Activated gamma-delta T cell (primary cell): ENCODE measurements at places on chromosomes 6 and 20.

GRCh38 chr20:371755-372542 lies 8.6 kb upstream of the TRIB3 start:
- DNase-seq: no peak

DNA sequence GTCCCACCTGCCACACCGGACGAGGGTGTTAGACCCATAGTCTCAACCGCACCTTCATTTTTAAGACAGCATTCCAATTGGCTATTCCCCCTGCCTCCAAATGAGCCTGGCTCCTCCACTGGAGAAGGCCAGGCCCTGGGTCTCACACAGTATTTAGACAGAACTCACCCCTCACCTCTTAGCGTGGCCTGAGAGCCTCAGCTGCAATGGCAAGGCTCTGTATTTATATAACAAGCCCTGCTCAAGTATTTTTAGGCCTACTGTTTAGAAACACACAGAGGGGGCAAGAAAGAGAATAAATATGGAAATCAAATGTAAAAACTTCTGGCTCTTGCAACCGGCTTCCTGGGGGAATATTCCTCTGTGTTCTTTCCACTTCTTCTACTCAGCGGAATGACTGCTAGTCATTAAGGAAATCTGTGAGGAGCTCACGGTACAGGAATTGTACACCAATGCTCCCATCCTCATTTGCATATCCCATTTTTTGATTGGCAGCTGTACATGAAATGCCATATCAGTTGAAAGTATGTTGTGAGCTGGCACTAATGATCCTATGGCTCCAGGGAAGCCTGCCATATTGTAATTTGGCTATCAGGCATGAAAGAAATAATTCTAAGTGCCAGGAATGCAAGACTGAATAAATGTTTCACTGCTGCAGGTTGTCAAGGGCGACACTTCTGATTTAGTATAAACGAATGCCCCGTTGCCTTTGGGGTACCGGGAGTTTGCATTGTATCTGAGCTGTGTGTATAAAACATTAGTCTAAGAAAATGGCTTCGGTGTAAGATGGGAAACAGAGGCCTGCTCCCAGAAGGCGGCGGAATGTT lies 207.5 kb downstream of the ZNF217 start:
- no peak for DNase-seq

- no peak for DNase-seq
Measured at GRCh38 chr20:61263084-61263695, 11.1 kb downstream of the CDH4 start.

DNA sequence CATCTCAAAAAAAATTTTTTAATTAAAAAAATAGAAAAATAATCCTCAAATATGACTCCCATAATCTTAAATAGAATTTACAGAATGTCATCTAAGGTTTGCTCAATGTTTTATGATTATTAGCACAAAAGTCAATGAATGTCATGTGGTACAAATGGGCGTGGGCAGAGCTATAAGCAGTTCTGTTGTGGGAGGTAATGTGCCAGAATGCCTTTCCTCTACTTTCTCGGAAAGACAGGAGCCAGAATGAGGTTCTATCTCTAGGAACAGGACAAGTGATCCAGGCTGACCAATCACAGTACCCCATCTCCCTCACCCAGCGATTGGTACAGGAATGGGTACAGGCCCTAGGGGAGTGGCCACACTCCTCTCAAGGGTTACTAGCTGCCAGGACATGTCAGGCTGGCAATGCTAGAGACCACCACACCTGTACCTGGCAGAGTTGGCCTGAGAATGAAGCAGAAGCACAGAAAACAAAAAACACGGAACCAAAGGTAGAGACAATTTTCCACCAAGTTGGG lies 15.1 kb downstream of the RALGAPA2 start:
- no peak for DNase-seq

DNA sequence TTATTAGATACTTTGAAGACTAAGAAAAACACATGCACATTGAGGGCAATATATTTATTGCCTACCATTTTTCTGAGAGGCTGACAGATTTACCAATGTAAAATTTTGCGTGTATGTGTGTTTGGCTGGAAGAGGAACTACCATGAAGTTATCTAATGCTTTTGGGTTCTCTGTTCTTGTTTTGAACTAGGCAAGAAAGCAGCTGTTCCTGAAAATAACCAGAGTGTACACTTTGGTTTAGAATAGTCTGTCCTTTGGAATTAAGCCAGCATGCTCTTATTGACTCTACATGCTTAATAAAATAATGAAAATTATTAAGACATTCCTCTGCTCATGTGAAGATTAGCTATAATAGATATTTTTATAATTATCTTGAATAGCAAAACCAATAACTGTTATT lies 129.2 kb downstream of the MYB start:
- no peak for DNase-seq

DNA sequence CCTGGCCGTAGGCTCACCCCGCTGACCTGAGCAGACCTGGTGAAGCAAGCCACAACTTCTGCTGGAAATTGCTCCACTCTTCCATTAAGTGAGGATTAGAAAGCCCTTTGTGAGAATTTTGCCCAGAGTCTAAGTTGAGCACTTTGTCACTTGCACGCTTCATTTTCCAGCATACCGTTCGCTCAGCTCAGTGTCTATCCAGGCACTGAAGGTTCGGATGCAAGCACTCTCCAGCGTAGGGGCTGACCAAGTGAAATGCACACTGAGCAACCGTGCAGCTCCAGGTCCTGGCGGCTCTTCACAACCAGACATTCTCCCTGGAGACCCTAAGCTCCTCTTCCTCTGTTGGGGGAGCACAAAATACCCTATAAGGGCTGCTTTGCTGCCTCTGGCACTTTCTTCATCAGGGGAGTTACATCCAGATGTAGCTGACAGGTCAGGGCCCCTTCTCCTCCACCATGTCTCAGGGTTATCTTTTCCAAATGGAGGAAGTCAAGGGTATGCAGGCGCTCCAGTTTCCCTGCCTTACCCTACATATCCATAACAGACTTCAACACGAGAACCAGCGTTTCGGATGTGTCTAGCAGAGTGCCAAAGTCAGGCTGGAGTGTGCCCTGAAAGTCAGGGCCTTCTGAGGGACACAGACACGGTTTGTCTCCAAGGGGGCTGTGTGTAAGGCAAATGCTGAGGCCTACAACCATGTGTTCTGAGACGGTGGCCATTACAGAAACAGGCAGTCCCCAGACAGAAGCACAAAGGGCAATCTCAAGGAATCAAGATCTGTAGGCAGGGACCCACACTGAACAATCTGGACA lies 146.7 kb upstream of the AFDN start:
- no peak for DNase-seq

DNA sequence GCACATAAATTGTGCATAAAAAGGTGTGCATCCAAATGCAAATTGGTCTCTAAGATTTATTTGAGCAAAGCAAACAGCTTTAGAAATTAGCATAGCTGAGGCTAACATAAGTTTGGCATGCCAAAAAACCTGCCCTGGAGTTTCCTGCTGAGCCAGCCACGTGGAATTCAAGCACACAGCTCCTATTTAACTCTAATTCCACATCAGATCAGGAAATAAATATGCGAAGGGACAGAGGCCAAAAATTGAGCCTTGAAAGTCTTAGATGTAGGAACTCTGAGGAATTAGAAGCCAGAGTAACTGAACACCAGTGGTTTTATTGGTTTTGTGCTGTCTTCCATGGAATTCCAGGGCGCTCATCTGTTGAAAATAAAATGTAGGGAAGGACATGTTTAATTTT lies 19.6 kb downstream of the SOBP start:
- DNase-seq: no peak

DNA sequence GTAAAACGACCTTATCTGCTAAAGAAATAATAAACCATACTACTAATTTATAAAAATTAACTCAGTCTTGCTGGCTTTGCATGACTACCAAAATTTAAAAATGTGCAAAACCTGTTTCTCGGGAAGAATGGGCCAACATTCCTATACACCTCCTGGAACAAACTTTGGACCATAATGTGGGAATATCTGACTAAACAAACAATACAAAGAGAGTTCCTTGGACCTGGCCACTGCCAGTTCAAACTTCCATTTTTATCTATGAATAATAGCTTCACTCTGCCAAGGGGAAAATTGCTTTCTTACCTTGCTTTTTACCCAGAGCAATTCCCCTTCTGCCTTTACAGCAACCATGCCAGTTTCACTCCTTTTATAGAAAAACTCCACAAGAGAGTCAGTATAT lies 38.7 kb upstream of the POU5F1 start:
- DNase-seq: no peak

GRCh38 chr6:166757232-166758135 lies 130.4 kb upstream of the RPS6KA2 start:
- DNase-seq: no peak

- no peak for DNase-seq
Measured at GRCh38 chr6:139271056-139271455, 20.7 kb downstream of the TXLNB start.

GRCh38 chr6:137804637-137805036 lies 62.4 kb upstream of the TNFAIP3 start:
- no peak for DNase-seq

DNA sequence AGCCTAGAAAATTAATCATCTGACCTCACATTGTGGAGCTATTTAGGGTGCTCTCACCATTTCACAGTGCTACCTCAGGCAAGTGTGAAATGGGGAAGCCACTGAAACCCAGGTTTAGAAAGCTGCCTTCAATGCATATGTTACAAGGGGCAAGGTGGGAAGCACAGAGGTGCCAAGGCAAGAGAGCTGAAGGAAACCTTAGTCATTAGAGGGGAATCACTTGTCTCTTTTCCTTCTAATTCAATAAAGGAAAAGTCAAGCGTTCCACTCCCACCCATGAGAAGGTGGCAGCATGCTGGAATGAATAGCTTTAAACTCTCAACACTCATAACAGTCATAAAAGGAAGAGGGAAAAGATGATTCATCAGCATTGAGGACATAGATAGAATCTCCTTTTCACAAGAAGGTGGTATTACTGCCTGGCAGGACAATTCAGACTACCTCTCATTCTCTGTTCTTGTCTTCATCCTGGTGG lies 251.9 kb upstream of the IRAK1BP1 start:
- DNase-seq: no peak

DNA sequence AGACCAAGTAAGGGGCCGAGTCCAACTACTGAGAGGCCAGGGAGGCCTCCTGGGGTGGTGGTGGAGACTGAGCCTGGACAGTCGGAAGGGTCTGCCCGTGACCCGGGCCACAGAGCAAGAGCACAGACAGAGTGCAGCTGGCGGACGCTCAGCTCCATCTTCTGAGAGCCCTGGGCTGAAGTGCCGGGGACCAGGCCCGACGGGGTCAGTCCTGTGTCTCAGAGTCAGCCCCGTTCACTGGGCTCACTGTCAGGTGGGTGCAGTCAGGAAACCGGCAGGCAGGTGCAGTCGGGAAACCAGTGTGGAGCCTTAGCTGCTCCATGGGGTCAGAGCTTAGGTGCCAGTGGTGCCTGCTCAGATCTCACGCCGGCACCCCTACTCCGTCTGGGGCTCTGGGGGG lies 76.5 kb downstream of the WDR27 start:
- no peak for DNase-seq

- DNase-seq: no peak
Measured at GRCh38 chr20:637559-637958, 15.4 kb downstream of the SRXN1 start.

- no peak for DNase-seq
Measured at GRCh38 chr6:143877584-143878271, 13.5 kb downstream of the ZC2HC1B start.

GRCh38 chr6:44263354-44264100 lies 1.8 kb downstream of the NFKBIE start:
- no peak for DNase-seq

GRCh38 chr6:15843764-15844163 lies 180.9 kb upstream of the DTNBP1 start:
- DNase-seq: no peak

DNA sequence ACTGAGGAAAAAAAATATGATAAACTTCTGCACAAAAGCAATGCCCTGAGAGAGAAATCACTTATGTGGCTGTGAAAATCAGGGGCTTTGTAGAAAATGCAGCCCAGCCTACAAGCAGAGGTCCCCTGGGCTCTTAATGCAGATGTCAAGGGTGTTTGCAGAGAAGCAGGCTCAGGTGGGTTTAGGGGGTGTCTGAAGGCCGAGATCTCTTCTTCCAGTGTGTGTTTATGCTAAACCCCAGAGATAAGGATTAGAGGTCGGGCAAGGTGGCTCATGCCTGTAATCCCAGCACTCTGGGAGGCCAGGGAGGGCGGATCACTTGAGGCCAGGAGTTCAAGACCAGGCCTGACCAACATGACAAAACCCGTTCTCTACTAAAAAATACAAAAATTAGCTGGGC lies 78.5 kb downstream of the TMEM242 start:
- DNase-seq: no peak

DNA sequence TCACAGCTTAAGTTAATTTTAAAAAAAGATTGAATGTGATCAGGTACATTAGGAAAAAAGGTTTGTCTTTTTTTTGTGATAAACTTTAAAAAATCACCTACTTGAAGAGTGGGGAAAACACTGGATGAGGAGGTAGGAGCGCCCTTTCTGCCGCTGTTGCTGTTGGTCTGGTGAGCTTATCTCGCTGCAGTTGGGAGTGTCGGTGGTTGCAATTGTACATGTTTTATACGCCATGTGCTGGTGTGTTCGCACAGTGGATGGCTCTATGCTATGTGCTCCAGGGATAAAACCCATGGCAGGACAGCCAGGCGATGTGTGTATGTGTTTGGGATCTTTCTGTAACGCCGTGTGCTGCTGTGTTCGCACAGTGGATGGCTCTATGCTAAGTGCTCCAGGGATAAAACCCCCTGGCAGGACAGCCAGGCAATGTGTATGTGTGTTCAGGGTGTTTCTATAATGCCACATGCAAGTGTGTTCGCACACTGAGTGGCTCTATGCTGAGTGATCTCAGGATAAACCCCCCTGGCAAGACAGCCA lies 1.7 kb downstream of the SLC22A3 start:
- no peak for DNase-seq

DNA sequence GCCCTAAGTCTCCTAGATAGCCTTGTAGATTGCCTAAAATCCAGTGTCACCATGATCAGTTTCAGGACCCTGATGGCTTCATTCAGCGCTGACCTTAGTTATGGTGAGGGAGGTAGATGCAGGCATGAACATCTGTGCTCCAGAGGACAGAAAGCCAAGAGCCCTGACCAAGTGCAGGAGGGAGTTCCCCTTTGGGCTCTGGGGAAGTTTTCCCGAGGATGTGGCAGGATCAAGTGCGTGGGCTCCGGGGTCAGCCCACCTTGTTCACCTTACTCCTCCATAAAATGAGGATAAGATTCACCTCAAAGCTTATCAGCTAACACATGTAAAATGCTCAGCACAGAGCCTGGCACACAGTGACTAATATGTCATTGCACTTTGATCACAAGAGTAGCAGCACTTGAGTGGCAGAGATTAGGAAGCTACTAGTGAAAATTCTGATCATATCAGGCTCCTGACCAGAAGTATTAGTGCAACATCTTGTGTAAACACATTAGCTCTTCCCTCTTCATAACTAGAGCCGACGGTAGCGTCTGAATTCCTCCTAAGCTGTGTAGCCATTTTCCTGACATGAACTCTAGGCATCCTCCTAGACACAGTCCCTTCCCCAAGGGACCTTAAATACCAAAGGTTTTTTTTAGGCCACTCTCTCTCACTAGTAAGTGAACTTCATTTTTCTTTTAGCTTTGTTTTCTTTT lies 125.2 kb downstream of the SULF2 start:
- no peak for DNase-seq

GRCh38 chr6:138406443-138406842 lies 2.4 kb downstream of the HEBP2 start:
- no peak for DNase-seq

GRCh38 chr6:133205304-133205703 lies 35.9 kb upstream of the EYA4 start:
- no peak for DNase-seq
